A549 treated with AZD2906 at 1 μM for 4 hours (cell line): ENCODE measurements at places on chromosomes 16 and 17. TPM values are rescaled to one million over a fixed set of nuclear protein-coding genes. Genes with fewer than 3 reads are reported as not detected.

Gene ABCC3
- 112 to 132 TPM (median 127 TPM) in 5 replicates for total RNA-seq

Gene C1QTNF8
- total RNA-seq = 0.05 to 0.08 TPM in 2 of 5 replicates, not detected in the others

Gene CEP295NL
- 0.25 to 0.48 TPM (median 0.26 TPM) in 5 replicates for total RNA-seq

Gene CSH1
- total RNA-seq = not detected in 5 replicates

Gene C17orf50
- 0.12 to 0.53 TPM (median 0.26 TPM) in 5 replicates for total RNA-seq

Gene KRT23
- 0.08 to 0.14 TPM (median 0.10 TPM) in 4 of 5 replicates, not detected in the other for total RNA-seq

Gene CACNG3
- not detected in 5 replicates for total RNA-seq

Gene EPN2
- total RNA-seq = 45.3 to 65.0 TPM (median 55.3 TPM) in 5 replicates

Gene ABCA5
- total RNA-seq = 2.2 to 3.7 TPM (median 2.8 TPM) in 5 replicates

Gene RNF43
- total RNA-seq = 0.26 to 0.45 TPM (median 0.34 TPM) in 5 replicates

Gene MT4
- total RNA-seq = not detected in 5 replicates

Gene SMIM36
- total RNA-seq = not detected in 5 replicates

Gene SLC47A1
- 19.8 to 21.4 TPM (median 20.5 TPM) in 5 replicates for total RNA-seq

Gene EVI2A
- total RNA-seq = not detected in 5 replicates

Gene KRTAP4-4
- total RNA-seq = not detected in 5 replicates

Gene CHRNE
- 0.05 to 0.14 TPM (median 0.11 TPM) in 4 of 5 replicates, not detected in the other for total RNA-seq

Gene FOXF1
- not detected in 5 replicates for total RNA-seq

Gene HOXB5
- 1.2 to 2.3 TPM (median 2.1 TPM) in 5 replicates for total RNA-seq

Gene TBC1D26
- not detected in 5 replicates for total RNA-seq

Gene NPIPA3
- 0.37 to 2.0 TPM (median 1.1 TPM) in 5 replicates for total RNA-seq

Gene CCDC57
- 15.5 to 29.5 TPM (median 28.3 TPM) in 5 replicates for total RNA-seq

Gene MYH1
- total RNA-seq = not detected in 5 replicates

Gene PRAC2
- not detected in 5 replicates for total RNA-seq

Gene FOXC2
- total RNA-seq = 4.9 to 6.2 TPM (median 5.8 TPM) in 5 replicates

Gene SOX8
- total RNA-seq = 1.9 to 3.6 TPM (median 3.0 TPM) in 5 replicates

Gene FXR2
- total RNA-seq = 47.5 to 56.4 TPM (median 54.2 TPM) in 5 replicates

Gene ST6GALNAC2
- total RNA-seq = 0.37 to 0.46 TPM (median 0.42 TPM) in 5 replicates

Gene RNF227
- 1.4 to 1.8 TPM (median 1.5 TPM) in 5 replicates for total RNA-seq

Gene CORO6
- 4.5 to 6.9 TPM (median 6.1 TPM) in 5 replicates for total RNA-seq

Gene HOXB1
- not detected in 5 replicates for total RNA-seq

Gene ITGAX
- 0.86 to 1.4 TPM (median 1.1 TPM) in 5 replicates for total RNA-seq

Gene ATAD5
- total RNA-seq = 3.1 to 5.1 TPM (median 3.9 TPM) in 5 replicates

Gene DBNDD1
- 49.9 to 66.7 TPM (median 63.5 TPM) in 5 replicates for total RNA-seq

Gene OR1F1
- 0.13 to 0.59 TPM (median 0.21 TPM) in 5 replicates for total RNA-seq

Gene CCL14
- not detected in 5 replicates for total RNA-seq

Gene RHBDL1
- total RNA-seq = 0.50 to 1.5 TPM (median 1.3 TPM) in 5 replicates

Gene MVP
- 125 to 150 TPM (median 142 TPM) in 5 replicates for total RNA-seq

Gene NTHL1
- 36.2 to 51.1 TPM (median 47.9 TPM) in 5 replicates for total RNA-seq

Gene TMEM231
- total RNA-seq = 8.2 to 10.6 TPM (median 9.0 TPM) in 5 replicates

Gene CD300E
- total RNA-seq = not detected in 5 replicates

Gene CDK5R1
- total RNA-seq = 6.1 to 6.7 TPM (median 6.3 TPM) in 5 replicates

Gene KRT27
- not detected in 5 replicates for total RNA-seq

Gene CRYBA1
- not detected in 5 replicates for total RNA-seq
